ENCODE measurements at places on chromosomes 5 and 9.

GRCh38 chr5:55123365-55123764 lies 20.9 kb downstream of the GZMA start:
- no peak for DNase-seq

- DNase-seq, result no peak
Observed at GRCh38 chr5:174292348-174292747, 246.8 kb downstream of the NSG2 start.

DNA sequence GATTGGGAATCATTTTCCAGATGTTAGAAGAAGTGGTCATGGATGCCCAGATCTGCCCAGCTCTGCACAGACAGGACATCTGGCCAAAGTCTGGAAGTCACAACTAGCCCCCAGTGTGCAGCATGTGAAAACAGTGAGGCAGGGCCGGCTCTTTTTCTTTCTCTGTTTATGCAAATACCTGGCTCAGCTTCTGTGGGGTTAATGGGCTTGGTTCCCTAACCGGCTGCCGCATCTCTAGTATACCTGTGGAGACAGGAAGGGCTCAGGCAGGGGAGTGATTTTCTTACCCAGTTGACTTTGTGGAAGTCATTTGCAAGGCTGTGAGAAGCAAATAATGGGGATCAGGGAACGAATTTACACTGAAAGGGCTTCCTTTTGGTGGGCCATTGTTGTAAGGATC lies 254.8 kb upstream of the PANK3 start:
- no peak for DNase-seq

DNA sequence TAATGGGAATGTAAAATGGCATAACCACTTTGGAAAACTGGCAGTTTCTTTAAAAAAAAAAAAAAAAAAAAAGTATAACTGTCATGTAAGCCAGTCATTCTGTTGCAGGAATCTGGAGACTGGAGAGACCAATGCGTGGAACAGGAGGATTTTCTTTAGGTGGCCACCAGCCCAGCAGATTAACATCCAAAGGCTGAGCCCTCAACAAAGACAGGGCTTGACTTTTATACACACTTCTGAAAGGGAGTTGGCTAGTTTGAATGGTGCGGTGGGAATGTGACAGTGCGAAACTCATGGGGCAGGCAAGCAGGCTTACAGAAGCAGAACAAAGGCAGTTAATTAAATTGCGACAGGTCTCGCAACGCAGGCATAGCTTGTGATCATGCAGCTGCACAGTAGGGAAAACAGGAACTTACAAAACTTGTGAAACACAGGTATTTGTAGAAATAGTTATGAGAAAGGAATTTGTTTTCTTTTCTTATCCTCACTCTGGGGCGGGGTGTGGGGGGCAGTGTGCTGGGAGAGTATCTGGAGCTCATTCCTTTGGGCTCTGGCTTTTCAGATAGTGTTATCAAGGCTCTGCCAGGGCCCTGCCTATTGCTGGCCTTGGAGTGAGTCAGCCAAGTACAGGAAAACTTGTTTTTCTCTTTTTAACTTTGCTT lies 12.0 kb downstream of the UIMC1 start:
- DNase-seq, result no peak

GRCh38 chr5:82265047-82265446 lies 13.1 kb downstream of the RPS23 start:
- no peak for DNase-seq

- DNase-seq, result no peak
Observed at GRCh38 chr9:124871156-124871561, 9.2 kb downstream of the ARPC5L start.

- no peak for DNase-seq
Observed at GRCh38 chr5:2656206-2656605, 95.3 kb downstream of the IRX2 start.

DNA sequence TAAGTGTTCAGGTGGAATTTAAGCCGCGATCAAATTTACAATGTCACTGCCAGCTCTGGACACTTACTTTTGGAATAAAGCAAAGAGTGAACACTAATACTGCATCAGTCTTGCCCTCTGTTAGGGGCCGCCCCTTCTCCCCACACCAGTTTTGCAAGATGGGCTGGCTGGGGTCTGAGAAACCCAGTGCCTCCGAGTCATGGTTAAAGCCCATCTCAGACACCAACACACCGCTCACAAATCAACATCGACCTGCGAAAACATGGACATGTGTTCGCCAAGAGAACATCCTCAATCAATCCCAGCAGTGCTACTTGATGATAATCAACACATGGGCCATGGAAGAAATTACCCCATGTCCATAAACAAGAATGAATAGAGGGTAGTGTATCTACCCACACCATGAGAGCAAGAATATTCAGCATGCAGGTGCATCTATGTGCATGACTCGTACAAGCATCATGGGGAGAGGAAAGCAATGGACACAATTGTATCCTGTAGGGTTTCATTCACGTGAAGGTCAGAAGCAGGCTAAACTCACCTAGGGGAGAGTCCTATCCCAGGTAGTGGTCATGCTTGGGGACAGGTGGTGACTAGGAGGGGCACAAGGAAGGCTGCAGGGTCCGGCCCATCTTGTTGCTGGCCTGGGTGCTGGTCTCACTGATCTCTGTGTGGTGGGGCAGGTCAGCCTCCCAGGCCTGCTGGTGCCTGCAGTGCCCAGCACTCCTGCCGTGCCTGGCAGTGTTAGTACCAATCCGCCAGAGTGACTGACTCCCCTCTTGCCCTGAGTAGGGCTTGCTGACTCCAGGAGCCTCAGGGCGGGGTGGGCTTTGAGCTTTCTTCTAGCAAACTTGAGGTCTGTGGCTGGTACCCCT lies 5.0 kb downstream of the S1PR3 start:
- no peak for DNase-seq

- DNase-seq, result no peak
Observed at GRCh38 chr9:118575341-118576070, 793.7 kb downstream of the BRINP1 start.

DNA sequence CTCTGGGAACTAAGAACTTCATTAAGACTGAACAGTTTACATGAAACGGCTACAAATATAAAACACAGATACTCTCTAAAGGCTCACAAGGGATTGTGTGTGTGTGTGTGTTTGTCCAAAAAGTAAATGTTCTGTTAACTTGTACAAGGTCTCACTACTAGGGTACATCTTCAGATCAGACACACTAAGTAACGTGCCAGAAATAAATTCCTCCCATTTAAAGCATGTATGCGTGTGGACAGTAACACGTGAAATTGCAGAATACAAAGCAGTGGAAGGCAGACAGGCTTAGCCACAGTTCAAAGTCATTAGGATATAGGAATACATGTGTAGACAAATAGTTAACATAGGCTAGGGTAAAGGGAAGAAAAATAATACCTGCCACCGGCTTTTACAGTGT lies 1.8 kb downstream of the BNC2 start:
- no peak for DNase-seq

GRCh38 chr9:89427621-89428221 lies 70.2 kb downstream of the SEMA4D start:
- peak; percentile 76 for DNase-seq

- no peak for DNase-seq
Observed at GRCh38 chr9:124248066-124248465, 9.7 kb upstream of the NEK6 start.

DNA sequence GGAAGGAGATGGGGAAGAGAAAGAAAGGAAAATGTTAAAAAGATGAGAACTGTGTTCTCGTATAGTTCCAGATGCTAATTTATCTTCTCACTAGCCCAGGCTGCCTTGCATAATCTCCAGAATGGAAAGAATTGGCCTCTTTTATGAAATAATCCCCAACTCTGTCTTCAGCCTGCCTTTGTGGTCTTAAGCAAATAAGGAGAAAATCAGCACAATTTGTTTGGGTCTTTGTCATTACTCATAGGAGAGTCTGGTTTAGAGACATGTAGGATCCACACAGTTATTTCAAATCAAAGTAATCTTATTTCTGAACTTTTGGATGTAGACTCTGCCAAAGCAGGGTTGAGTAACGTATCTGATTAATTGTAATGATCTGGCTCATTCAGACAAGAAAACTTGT lies 50.7 kb upstream of the CAMK4 start:
- no peak for DNase-seq

- DNase-seq, result no peak
Observed at GRCh38 chr9:134193912-134194535, 29.7 kb upstream of the RNU6ATAC start.
